ENCODE measurements at places on chromosomes 12 and 14.

DNA sequence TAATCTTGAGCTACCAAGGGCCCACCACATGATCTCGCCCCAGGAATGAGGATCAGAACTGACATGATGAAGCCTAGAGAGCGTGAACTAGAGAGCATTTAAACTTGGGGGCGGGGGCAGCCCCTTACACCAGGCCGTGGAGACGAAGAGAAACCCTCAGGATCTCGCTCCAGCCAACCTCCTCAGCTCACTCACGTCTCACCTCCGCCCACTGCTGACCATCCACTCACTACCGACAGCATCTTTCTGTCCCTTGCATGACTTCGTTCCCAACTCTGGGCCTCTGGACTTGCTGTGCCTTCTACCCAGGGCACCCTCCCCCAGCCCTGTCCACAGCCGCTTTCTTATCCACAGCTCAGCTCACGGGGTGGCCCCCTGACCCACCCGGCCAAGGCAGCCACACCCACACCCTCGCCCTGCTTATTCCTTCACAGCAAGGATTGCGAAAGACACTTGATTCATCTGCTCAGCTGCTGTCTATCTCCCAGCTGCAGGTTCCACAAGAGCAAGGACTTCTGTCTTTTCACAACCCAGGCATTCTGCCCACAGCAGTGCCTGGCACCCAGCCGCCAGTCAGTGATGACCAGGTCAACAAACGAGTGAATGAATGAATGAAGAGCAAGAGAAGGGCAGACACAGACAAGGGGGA, 6.4 kb downstream of the STX2 start:
- peak; percentile 72 for DNase-seq

- no peak for DNase-seq
Observed at GRCh38 chr14:74593241-74593953, 18.6 kb downstream of the LTBP2 start.

DNA sequence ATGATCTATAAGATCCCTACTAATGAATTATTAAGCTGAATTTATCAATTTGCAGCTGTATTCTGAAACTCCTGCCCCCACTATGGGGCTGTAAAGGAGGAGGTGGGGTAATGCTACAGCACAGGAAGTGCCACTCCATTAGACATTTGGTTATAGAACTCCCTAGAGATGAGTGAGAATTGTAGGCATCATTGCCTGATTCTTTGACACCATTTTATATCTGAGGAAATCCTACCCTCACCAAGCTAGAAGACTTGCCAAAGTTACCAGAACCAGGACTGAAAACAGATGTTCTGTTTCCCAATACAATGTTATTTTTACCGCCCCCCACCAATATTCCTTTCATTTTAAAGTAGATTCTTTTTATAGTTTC, 182.4 kb downstream of the EGLN3 start:
- no peak for DNase-seq

DNA sequence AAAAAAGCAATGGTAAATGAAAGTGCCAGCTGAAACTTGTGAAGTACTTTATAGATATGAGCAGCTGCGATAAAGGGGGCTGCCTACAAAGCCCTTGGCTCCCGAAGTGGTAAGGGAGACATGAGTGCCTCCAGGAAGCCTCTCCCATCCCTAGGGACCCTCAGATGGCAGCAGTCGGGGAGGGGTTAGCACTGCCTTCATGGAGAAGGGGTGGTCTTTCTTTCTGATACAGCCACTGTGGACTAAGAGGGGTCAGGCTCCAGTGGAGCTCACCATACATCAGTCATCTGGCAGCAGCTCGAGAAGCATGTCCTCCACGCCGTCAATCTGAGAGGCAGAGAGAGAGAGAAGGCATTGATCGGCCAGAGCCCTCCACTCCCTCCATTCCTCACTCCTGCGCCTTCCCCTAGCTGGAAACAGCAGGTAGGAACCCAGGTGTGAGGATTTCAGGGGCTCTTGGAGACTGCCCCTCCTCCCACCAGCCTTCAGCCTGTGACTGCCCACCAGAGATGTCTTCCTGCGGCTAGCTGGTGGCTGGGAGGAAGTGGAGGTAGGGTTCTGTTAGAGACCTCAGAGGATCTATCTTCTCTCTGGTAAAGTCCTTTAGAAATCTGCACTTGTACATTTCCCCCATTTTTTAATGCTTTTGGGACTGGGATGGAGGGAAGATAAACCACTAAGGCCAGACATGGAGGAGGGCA, 2.3 kb downstream of the TCL1A start:
- DNase-seq = no peak

GRCh38 chr12:121871467-121871866, 12.8 kb upstream of the HPD start:
- DNase-seq = no peak

DNA sequence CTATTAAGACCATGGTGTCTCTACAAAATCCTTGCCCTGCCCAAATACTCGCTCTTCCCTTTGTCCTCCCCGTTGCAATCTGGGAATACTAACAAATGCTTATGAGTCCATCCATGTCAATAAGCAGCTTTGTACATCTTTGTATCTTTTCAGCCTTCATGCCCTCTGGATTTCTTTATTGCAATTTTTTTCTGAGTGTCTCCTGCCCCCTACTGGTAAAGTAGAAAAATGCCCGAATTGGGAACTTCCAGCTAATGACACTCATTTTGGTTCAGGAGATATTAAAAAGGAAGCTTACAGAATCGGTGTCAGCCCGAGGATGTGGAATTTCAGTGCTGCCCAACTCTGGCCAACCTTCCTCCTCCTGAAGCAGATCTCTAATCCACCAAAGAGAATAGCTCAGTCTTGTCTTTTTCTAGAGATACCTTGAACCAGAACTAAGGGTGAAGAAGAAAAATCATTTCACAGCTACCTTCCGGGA, 46.0 kb downstream of the SH2B3 start:
- DNase-seq = peak; percentile 53

GRCh38 chr12:101794574-101794973, 36.2 kb downstream of the GNPTAB start:
- DNase-seq = no peak

GRCh38 chr14:94439453-94440057, 13.0 kb downstream of the SERPINA11 start:
- DNase-seq = no peak

GRCh38 chr12:128818065-128819022, 5.4 kb downstream of the SLC15A4 start:
- DNase-seq = peak; percentile 58

GRCh38 chr12:38776647-38777046, 128.7 kb downstream of the CPNE8 start:
- DNase-seq = peak; percentile 71

DNA sequence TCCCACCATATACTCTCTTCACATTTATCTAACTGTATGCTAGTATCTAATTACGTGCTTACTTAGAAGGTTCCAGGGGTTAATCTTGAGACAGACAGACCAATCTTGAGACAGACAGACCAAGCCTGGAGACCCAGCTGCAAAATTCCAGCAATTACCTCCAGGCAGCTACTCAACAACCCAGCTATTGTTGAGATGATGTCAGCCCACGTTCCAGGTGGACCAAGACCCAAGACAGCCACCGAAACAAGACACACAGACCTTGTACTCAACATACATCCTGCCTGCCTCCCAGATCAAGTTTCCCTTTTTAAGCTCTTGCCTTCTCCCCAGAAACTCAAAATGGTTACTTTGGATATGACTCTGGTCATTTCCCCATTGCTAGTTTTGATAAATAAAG, 64.9 kb upstream of the VASH1 start:
- DNase-seq = no peak

DNA sequence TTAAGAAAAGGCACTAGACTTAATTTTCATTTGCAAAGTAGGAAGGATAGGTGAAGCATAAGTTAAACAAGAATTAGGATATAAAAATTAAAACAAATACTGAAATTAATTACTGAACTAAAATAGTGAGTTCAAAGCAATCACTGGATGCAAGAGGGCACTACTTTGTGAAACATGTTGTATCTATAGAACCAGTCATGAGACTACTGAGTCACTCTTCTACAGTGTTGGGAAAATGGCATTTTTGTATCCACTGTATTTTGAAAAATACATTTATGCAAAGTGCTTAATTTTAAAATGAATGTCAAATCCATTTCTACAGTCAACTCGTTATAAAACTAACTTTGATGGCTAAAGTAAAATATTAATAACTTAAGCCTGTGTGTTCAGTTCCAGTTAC, 47.9 kb downstream of the SEL1L start:
- DNase-seq = no peak

GRCh38 chr14:50230701-50231474, 490 bp downstream of the SOS2 start:
- DNase-seq = peak; percentile 88

GRCh38 chr12:127509066-127509778, 757.7 kb upstream of the TMEM132C start:
- DNase-seq = no peak

DNA sequence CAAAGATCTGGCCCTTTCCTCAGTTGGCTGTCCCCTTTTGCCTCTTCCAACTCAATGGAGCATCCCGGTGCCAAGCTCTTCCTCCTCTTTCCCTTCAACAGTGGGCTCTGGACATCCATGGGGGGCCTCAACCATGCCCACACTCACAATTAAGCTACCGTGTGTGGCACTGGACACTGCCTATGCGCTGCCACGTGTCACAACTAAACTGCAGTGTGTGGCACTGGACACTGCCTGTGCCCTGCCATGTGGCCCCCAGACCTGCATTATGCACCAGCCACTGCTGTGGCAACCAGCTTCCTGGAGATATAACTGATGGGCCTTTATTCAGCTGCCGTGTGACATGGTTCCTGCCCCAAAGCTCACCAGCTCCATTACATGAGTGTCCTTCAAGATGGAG, 179.1 kb downstream of the KCNA5 start:
- no peak for DNase-seq

GRCh38 chr12:131904346-131904745, 9.9 kb downstream of the ULK1 start:
- no peak for DNase-seq

DNA sequence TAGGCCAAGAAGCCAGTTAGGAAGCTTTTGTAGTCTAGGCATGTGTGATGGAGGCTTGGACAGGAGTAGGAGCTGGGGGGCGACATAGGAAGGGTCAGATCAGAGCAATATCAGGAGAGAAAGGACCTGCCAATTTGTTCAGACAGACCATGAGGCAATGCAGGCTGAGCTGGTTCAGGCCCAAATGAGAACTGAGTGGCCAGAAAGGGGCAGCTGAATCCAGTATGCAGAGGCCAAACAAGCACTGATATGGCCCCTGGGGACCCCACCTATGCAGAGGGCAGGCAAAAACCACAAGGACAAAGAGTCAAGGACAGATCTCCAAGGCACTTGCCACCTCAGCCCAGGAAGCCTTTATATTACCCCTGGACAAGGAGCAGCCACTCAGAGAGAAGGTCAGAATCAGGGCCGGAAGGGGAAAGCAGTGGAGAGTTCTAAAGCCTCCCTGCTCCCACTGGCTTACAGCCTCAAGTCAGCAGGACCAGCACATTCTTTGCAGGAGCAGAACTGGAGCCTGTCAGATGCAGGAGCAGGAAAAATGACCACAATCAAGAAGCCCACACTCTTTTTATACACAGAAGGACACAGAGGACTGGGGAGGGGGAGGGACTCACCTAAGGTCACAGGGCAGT, 37.2 kb downstream of the CLMN start:
- DNase-seq = no peak

- peak; percentile 76 for DNase-seq
Observed at GRCh38 chr14:37202265-37202664, 4.5 kb downstream of the MIPOL1 start.

- no peak for DNase-seq
Observed at GRCh38 chr12:42097971-42098370, 46.7 kb downstream of the GXYLT1 start.

DNA sequence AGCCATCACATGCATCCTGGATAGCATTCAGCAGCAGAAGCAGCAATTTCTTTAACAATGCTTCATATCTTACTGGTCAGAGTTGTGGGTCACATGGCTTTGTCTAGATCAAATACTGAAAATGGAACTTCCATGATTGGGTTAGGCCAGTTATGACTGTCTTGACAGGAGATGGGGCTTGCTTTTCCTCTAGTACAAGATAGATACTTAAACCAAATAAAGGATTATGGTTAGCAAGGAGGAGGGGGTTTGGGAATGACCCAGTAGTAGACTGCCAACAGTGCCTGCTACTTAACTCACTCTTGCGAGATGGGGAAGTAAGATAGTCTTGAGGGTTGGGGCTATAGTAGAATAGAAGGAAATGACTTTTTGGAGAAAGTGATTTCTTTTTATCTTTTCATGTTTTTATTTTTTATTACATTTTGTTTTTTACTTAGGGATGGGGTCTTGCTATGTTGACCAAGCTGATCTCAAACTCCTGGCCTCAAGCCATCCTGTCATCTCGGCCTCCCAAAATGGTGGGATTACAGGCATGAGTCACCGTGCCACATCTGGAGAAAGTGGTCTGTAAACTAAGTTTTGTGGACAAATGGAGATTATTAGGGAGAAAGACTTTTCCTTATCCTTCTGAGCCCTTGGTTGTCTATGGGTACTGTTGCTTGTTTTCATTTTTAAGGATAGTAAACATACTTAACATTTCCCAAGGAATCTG, 37.6 kb downstream of the WNK1 start:
- DNase-seq = no peak

DNA sequence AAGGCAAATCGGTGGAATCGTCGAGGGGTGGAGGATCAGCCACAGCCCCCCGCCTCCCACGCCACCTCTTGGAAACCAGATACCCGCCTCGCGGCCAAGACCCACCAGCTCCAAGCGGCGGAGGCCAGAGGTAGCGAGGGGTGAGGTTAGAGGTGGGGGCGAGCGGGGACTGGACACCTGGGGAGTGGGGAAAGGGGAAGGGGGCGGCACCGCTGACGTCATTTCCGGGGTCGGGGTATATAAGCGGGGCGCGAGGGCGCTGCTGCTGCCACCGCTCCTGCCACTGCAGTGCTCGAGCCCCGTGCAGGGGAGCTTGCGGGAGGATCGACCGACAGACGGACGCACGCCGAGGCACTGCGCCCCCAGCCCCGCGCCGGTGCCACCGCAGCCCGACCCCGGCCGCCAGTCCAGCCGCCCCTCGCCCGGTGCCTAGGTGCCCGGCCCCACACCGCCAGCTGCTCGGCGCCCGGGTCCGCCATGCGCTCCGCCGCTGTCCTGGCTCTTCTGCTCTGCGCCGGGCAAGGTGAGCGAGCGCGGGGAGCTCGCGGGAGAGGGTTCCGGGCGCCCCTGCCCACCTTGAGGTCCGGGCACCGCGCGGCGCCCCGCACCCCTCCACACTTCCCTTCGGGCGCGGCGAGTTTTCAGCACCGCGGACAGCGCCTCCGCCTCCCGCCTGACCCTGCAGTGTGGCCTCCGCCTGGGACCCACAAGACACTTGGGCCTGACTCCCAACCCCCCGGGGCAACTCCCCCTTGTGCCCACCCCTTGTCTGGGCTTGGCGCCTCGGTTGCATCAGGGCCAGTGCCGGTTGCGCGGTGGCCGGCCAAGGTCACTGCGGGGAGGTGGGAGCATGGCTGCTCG, at the start of gene CHGA:
Gene CHGA, plus strand, starts transcription at position 268 of the 861 bp plus-strand sequence. Its CDS starts 210 bp downstream, at position 478.
- peak; percentile 57 for DNase-seq

DNA sequence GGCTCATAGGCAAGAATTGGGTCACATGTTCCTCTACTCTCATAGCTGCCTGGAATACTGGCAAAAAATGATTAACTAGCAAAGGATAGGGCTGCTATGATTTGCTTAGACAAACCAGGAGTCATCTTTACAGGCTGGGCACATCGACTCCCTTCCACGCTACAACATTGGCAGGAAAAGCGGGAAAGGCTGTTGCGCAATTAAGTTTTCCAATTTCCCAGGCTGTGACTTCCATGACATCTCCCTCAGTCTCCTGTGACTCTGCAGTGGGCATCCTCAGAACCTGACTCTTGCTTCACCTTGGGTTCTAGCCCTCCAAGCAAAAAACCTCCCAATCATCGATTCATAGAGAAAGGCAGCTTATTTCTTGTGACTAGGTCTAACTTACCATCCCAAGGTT, 184.5 kb upstream of the E2F7 start:
- no peak for DNase-seq

GRCh38 chr14:43475757-43476156, 1031.3 kb downstream of the FSCB start:
- peak; percentile 19 for DNase-seq
